Naive thymus-derived CD4-positive, alpha-beta T cell (primary cell): ENCODE measurements at places on chromosomes 16 and 17. TPM values are rescaled to one million over a fixed set of nuclear protein-coding genes. Genes with fewer than 3 reads are reported as not detected.
A peak's percentile ranks its signal among the peaks of the same experiment; 100 is the strongest.

- no peak for DNase-seq
- H3K4me1 ChIP-seq: no peaks in the 10 kb centered on the region
- no peak overlapping the region for H3K4me3 ChIP-seq
- H3K27me3 ChIP-seq: no peaks in the 10 kb centered on the region
Observed at GRCh38 chr16:7512503-7512902, 179.9 kb downstream of the RBFOX1 start.

DNA sequence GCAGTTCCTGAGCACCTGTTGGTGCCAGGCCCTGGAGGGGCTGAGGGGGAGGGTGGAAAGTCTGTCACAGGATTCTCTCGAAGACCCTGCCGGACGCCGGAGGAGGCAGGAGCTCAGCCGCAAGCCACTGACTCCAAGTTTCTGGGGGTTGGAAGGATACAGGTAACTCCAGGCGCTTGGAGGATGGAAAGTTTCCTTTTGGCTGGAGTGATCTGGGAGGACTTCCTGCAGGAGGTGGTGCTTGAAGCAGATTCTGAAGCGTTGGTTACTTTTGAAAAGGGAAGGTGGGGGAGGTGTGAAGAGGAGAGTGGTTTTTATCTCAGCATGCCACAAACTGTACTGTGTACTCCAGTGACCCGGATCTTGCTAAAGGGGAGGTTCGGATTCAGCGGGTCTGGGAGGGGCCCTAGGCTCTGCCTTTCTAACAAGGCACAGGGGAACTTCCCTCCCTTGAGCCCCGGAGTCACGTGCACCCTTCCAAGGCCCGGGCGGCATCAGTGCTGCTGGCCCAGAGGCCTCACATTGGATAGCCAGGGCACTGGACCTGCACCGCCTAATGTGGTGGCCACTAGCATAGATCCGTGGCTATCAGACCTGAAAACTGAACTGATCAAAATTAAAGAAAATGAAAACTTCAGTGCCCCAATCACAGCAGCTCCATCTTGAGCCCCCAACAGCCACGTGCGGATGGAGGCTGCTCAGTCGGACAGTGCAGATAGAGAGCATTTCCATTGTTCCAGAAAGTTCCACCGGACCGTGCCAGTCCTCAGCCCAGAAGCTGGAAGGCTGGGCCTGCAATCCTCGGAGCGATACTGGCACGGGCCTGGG lies 42.2 kb upstream of the GSE1 start:
- H3K36me3 ChIP-seq: no peaks in the 10 kb centered on the region
- H3K27ac ChIP-seq: no peak overlapping the region
- no peak for DNase-seq
- H3K4me1 ChIP-seq: peaks cover 18% of the 10 kb centered on the region
- H3K27me3 ChIP-seq: no peaks in the 10 kb centered on the region
- H3K4me3 ChIP-seq: peak overlapping the region; percentile 14

GRCh38 chr17:67577429-67578141 lies 140.2 kb upstream of the NOL11 start:
- H3K27me3 ChIP-seq: no peaks in the 10 kb centered on the region
- H3K36me3 ChIP-seq: peaks cover 8% of the 10 kb centered on the region
- no peak overlapping the region for H3K27ac ChIP-seq
- H3K4me3 ChIP-seq: no peak overlapping the region
- no peaks in the 10 kb centered on the region for H3K4me1 ChIP-seq
- DNase-seq: no peak

DNA sequence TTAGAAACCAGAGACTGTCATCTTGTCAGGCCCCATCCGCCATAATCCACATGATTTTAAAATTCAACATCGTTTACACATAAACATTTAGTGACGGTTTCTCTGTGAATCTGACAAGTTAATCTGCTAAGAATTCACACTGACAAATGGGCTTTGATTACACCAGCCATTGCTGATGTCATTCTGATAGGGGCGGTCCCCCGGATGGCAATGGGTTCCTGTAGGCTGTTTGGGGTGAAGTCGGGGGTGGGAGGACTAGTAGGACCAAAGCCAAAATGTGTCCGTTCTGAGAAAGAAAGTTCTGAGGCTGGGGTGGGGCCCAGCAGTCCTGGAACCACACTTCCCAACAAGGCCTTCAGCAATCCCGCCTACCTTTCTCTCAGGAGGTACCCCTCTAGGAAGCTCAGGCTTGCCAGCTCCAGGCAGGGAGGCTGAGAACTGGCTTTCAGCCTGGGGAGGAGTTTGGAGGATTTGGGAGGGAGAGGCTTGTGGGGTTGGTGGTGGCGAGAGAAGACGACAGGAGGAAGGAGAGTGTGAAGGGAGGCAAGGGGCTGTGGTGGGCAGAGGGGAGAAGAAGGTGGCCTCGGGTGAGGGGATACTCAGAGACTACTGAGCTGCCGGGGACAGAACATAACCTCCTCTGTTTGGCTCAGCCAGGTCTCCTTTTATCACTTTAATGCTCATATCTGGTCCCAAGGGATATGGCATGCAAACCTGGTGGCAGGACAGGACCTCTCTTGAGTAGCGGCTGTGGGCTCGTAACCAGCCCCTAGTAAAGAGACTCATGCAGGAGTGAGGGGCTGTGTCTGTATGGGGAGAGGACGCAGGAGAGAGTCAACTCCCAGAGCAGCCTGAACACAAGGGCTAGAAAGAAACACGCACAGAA lies 8.6 kb downstream of the HIC1 start:
- no peak overlapping the region for H3K27ac ChIP-seq
- H3K4me3 ChIP-seq: no peak overlapping the region
- no peak for DNase-seq
- H3K27me3 ChIP-seq: no peaks in the 10 kb centered on the region
- peaks cover 11% of the 10 kb centered on the region for H3K4me1 ChIP-seq

DNA sequence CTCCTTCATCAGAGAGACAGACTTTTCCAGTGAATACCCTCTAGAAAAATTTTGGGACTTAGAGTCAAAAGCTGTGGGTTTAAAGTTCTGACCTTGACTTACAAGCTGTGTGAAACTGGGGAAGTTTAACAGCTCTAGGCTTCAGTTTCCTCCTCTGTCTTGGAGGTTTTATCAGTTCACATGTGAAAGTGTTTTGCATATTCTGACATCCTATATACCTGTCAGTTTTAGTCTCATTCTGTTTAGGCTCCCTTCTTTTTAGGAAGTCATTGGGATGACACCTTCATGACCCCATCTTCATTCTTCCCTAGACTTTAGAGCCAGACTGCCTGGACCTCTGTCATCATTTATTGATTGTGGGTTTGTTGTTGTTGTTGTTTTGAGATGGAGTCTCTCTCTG lies 44.4 kb downstream of the YPEL2 start:
- peaks cover 53% of the 10 kb centered on the region for H3K4me1 ChIP-seq
- H3K27me3 ChIP-seq: no peaks in the 10 kb centered on the region
- H3K36me3 ChIP-seq: no peaks in the 10 kb centered on the region
- DNase-seq: no peak

DNA sequence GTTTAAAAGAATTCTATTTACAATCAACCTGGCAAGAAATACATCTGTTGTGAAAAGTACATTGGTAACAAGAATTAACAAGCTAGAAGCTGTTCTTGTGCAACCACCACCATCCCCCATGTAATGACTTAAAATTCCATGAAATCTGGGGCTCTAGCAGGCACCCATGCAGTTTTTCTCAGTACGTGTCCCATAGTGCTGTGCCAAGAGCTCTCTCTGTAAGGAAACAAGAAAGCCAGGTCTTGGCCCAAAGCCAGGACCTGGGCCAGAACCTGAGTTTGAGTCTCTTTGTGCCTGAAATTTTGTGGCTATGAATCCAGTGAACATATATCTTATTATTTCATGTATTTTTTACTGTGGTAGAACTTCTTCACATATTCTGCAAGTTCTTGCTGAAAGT lies 46.6 kb downstream of the NUP93 start:
- H3K36me3 ChIP-seq: no peaks in the 10 kb centered on the region
- DNase-seq: no peak
- H3K4me3 ChIP-seq: no peak overlapping the region
- no peak overlapping the region for H3K27ac ChIP-seq
- H3K27me3 ChIP-seq: no peaks in the 10 kb centered on the region
- peaks cover 18% of the 10 kb centered on the region for H3K4me1 ChIP-seq

DNA sequence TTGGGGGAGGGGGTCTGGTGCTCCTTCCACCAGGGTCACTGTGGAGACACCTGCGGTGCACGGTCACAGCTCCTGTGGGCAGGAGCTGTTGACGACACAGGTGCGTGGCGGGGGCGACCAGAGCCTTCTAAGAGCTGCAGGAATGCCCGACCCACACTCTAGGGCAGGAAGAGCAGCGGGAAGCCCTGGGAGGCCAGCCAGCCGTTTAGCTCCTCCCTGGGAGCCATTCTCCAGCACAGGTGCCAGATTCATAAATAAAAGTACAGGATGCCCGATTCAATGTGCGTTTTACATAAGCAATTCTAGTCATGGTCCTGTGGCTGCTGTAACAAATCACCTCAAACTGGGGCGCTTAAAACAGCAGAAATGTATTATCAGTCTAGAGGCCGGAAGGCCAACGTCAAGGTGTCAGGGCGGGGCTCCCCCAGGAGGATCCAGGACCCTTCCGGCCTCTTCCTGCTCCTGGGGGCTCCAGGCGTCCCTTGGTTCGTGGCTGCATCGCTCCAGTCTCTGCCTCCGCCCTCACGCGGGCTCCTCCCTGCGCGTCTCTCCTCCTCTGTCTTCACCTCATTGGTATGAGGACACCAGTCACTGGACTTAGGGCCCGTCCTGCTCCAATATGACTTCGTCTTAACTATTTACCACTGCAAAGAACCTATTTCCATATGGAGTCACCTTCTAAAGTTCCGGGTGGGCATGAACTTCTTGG lies 155.4 kb downstream of the FOXL1 start:
- no peak overlapping the region for H3K27ac ChIP-seq
- no peak for DNase-seq
- no peak overlapping the region for H3K4me3 ChIP-seq
- H3K27me3 ChIP-seq: no peaks in the 10 kb centered on the region

- no peaks in the 10 kb centered on the region for H3K4me1 ChIP-seq
- no peaks in the 10 kb centered on the region for H3K27me3 ChIP-seq
- DNase-seq: no peak
- no peak overlapping the region for H3K27ac ChIP-seq
- no peak overlapping the region for H3K4me3 ChIP-seq
- no peaks in the 10 kb centered on the region for H3K36me3 ChIP-seq
Observed at GRCh38 chr17:39123627-39124026, 27.8 kb downstream of the PLXDC1 start.

GRCh38 chr16:68086860-68087268 lies 1.7 kb downstream of the NFATC3 start:
- no peak for DNase-seq
- H3K4me3 ChIP-seq: peak overlapping the region; percentile 88
- no peaks in the 10 kb centered on the region for H3K36me3 ChIP-seq
- H3K27me3 ChIP-seq: no peaks in the 10 kb centered on the region

GRCh38 chr17:56801459-56802178 lies 32.1 kb downstream of the C17orf67 start:
- DNase-seq: no peak
- H3K4me1 ChIP-seq: no peaks in the 10 kb centered on the region
- H3K4me3 ChIP-seq: no peak overlapping the region
- no peaks in the 10 kb centered on the region for H3K36me3 ChIP-seq

- H3K36me3 ChIP-seq: no peaks in the 10 kb centered on the region
- H3K27ac ChIP-seq: no peak overlapping the region
- no peaks in the 10 kb centered on the region for H3K27me3 ChIP-seq
- H3K4me3 ChIP-seq: no peak overlapping the region
- DNase-seq: no peak
- H3K4me1 ChIP-seq: no peaks in the 10 kb centered on the region
Observed at GRCh38 chr17:4003131-4003500, 38.9 kb upstream of the ATP2A3 start.

- H3K27ac ChIP-seq: no peak overlapping the region
- H3K4me1 ChIP-seq: no peaks in the 10 kb centered on the region
- no peaks in the 10 kb centered on the region for H3K36me3 ChIP-seq
- H3K27me3 ChIP-seq: no peaks in the 10 kb centered on the region
Observed at GRCh38 chr17:13671771-13672170, 70.0 kb upstream of the HS3ST3A1 start.

- no peak overlapping the region for H3K4me3 ChIP-seq
- DNase-seq: no peak
- H3K27ac ChIP-seq: peak overlapping the region; percentile 31
Observed at GRCh38 chr17:78324391-78325075, 35.3 kb downstream of the SOCS3 start.

DNA sequence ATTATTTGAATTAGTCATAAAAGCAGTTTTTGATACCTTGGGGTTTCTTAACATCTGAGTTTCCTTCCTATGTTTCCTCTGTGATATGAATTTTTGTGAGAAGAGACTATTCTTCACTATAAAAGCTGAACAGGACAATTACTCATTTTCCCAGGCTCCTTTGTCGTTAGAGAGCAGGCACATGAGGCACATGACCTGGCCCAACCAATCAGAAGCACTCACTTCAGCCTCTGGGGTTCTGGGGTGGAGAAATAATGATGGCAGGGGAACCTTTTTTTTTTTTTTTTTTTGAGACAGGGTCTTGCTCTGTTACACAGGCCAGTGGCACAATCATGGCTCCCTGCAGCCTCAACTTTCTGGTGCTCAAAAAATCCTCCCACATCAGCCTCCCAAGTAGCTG lies 145.5 kb upstream of the ASIC2 start:
- H3K36me3 ChIP-seq: no peaks in the 10 kb centered on the region
- no peak overlapping the region for H3K4me3 ChIP-seq
- H3K27ac ChIP-seq: no peak overlapping the region

GRCh38 chr16:25596194-25596593 lies 95.6 kb upstream of the HS3ST4 start:
- no peak for DNase-seq
- H3K36me3 ChIP-seq: no peaks in the 10 kb centered on the region
- no peak overlapping the region for H3K4me3 ChIP-seq
- no peak overlapping the region for H3K27ac ChIP-seq
- H3K27me3 ChIP-seq: no peaks in the 10 kb centered on the region
- no peaks in the 10 kb centered on the region for H3K4me1 ChIP-seq

DNA sequence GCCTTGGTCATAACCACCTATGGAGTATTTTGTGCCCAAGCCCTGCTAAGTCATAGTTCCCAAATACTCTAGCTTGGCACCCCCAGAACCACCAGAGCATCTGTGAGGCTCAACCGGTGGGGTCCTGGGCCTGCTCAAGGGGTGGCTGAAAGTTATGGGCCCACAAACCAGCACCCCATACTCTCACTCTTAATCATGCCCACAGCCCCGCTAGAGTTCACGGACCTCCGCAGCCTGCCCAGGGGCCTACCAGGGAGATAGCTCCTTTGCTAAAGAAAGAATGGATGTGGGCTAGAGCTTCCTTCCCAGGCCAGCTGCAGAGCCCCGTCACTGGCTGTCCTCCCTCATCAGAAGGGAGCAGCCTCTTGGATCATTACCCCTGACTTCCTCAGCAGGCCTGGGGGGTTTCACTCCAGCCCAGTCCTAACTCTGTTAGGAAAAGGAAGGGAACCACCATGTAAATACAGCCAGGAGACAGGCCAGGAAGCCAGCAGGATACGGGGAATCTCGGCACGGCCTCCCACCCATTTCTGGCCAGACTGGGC lies 1.4 kb downstream of the GIT1 start:
- H3K36me3 ChIP-seq: no peaks in the 10 kb centered on the region
- H3K4me1 ChIP-seq: peaks cover 68% of the 10 kb centered on the region
- peak overlapping the region; percentile 72 for H3K4me3 ChIP-seq
- no peak for DNase-seq
- no peaks in the 10 kb centered on the region for H3K27me3 ChIP-seq

- H3K4me1 ChIP-seq: no peaks in the 10 kb centered on the region
- peaks cover 15% of the 10 kb centered on the region for H3K36me3 ChIP-seq
- H3K27me3 ChIP-seq: no peaks in the 10 kb centered on the region
- DNase-seq: no peak
- H3K27ac ChIP-seq: no peak overlapping the region
Observed at GRCh38 chr17:67200727-67201301, 44.2 kb downstream of the HELZ start.

Gene CRISPLD2
- 3.0 TPM for total RNA-seq

Gene NPIPA3
- 6.9 TPM for total RNA-seq

Gene CA7
- not detected for total RNA-seq

Gene RAPGEFL1
- total RNA-seq: 10.7 TPM

Gene KRTAP4-11
- total RNA-seq: not detected

Gene CCL15
- total RNA-seq: not detected in 2 replicates

Gene CLEC19A
- total RNA-seq: not detected in 2 replicates

Gene ELAC2
- total RNA-seq: 78.9 TPM

Gene AGRP
- total RNA-seq: not detected
